ENCODE measurements at places on chromosomes 6 and 20. TPM values are rescaled to one million over a fixed set of nuclear protein-coding genes. Genes with fewer than 3 reads are reported as not detected.

- ATAC-seq: no peak
Measured at GRCh38 chr6:145813285-145814034, 1.1 kb downstream of the FBXO30 start.

DNA sequence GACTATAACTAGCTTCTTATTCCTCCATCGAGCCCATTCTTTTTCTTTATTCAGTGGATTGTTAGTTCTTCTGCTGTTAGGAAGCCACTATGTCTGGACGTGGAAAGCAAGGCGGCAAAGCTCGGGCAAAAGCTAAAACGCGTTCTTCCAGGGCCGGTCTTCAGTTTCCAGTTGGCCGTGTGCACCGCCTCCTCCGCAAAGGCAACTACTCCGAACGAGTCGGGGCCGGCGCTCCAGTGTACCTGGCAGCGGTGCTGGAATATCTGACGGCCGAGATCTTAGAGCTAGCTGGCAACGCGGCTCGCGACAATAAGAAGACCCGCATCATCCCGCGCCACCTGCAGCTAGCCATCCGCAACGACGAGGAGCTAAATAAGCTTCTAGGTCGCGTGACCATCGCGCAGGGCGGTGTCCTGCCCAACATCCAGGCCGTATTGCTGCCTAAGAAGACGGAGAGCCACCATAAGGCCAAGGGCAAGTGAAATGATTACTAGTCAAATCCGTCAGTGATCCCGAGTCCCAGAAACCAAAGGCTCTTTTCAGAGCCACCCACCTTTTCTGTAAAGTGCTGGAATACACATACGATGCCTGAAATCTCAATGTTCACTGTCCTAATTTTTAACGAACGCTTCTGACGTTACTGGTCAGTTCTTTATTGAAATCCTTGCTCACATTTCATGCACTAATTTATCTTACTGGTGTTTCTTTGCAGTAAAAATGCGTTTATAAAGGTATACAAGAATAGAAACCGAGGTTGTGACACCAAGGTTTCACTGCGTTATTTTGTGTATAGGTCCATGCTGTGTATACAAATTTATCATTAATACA is 129.9 kb downstream of the HFE start:
- peak; percentile 70 for ATAC-seq

DNA sequence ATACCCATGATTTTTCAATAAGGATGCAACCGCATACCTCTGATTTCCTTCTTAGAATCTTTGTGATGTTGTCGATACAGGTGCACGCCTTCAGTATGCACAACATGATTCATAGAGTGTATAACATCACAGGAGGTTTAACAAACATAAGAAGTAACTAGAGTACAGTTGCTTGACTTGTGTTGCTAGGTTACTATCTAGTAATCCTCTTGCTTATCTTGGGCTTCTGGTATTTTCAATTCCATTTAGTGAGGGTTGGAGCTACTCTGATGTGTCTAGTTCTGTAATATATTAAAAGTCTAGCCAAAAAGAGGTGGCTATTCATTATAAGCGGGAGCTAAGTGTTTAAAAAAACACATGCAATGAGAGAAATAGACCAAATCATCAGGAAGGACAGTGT is 85.5 kb upstream of the TENT5A start:
- ATAC-seq: no peak

DNA sequence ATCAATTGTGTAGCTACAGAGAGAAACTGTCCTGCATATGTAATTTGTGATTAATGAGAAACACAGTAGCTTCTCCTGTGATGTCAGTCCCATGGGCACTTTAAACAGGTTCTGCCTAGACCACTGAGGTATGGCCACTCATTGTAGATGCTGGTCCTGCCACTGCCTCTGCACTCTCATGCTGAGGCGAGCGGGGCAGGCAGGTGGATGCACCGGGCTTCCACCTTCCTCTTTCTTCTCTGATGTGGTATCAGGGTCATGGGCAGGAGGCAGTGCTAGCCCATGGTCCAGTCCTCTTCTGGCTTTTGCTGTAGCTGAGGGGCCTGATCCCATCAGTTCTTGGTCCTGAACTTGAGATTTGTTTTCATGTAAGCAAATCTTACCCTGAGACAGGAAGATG is 58.7 kb downstream of the ADGB start:
- ATAC-seq: no peak

DNA sequence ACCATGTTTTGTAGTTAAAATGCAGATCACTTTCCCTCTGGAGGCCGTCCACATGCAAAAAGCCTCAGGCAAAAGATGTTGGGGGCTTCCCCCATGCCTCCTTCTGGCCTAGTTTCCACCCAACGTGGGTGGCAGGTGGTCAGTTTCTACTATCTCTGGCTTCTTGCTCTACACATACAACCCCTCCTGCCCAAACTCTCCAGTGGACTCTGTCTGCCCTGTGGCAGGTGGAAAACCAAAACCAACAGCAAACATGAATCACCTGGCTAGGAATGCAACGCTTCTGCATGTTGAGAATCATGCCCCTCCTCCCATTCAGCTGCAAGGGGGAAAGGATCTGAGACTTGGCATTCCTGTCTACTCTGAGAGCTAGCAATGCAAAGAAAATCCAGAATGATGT is 94.8 kb downstream of the MBOAT1 start:
- ATAC-seq: peak; percentile 48

SAMD5 gene
- total RNA-seq: 6.5 TPM

GRCh38 chr6:35300848-35301247 is 3.2 kb downstream of the DEF6 start:
- no peak for ATAC-seq

SYCP2L gene
- not detected for total RNA-seq

RSPH4A gene
- total RNA-seq: not detected

GRCh38 chr6:90295854-90296340 is 746 bp downstream of the BACH2 start:
- peak; percentile 71 for ATAC-seq

GRCh38 chr6:88302769-88303225 is 136.7 kb upstream of the CNR1 start:
- no peak for ATAC-seq

DNA sequence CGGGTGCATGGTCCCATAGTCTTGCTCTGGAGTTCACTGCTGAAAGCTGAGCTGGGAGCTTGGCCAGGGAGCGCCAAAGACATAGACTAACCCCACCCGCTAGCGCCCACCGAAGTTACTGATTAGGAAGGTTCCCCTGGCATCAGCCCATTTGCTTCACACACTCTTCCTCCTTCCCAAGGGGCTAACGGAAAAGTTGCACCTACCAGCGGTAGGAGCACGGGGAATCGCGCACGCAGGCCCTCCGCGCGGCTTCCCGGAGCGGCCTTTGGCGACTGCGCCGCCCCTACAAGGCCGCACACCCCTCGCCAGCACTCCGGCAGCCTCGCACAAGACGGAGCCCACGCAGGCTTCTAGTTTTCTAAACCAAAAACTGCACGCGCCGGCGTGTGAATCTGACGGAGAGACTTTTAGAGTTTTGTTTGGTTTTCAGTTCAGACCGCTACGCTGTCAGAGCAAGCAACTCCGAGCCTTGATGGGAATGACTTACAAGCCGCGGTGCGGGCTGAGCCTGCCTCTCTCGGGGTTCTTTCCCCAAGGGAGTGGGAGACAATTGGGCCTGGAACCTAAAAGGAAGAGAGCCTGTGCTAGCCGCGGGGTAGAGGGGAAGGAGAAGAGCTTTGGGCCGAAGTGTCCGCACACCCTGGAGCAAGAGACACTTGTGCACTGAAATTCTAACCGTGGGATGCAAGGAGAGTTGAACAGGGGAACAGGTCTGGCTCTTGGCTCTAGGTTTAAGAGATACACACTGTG is 891 bp upstream of the POU3F2 start:
- no peak for ATAC-seq

SLC52A3 gene
- 6.7 TPM for total RNA-seq

- ATAC-seq: no peak
Measured at GRCh38 chr6:108565091-108565766, 4.5 kb downstream of the FOXO3 start.

RBM12 gene
- 58.0 TPM for total RNA-seq

DNA sequence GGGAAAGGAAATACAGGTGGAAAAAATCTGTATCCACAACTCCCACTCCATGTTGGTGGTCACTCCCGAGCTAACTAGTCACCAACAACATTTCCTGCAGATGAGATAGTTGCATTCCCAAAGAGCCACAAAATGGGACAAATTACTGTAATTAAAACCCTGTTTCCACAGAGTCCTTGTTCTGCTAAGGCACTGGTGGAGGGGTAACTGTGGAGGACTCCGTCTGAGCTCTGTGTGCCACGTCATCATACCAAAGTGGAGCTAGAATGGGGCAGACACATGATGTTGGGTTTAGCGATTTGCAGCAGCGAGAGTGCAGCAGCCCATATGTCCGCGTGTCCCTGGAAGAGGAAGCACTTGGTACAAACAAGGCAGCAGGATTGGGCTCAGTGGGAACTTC is 172.5 kb upstream of the KCNK16 start:
- ATAC-seq: no peak

DNA sequence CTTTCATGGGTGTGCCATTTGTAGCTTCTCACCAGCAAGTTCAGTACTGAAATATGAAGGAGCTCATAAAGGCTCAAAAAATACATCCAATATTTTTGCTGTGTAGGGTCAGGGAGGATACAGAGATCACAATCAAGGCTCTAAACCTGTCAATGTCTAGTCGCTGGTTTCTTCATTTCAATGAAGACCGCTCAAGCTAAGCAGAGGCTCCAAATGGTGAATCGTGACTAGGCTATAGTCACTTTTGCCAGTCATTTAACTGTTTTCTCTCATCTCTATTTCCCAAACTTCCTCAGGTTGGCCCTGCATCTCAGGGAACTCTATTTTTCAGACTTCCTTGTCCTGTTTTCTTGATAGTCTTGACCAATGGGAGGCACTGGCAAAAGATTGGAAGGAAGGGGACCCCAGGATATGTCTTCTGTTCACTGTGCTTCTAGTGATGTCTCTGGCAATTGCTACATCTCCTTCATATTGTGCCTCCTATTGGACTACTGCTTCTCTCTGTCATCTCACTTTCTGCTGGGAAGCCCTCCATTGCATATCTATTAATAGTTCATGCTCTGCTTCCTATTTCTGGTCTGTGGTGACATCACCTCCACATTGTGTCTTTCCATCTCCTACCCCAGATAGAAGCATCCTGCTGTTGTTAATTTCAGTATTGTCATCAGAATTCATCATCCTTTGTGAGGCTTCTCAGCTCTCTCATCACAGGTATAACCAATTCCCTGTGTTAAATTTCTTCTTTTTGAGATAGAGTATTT is 87.7 kb upstream of the FAM184A start:
- no peak for ATAC-seq

DNA sequence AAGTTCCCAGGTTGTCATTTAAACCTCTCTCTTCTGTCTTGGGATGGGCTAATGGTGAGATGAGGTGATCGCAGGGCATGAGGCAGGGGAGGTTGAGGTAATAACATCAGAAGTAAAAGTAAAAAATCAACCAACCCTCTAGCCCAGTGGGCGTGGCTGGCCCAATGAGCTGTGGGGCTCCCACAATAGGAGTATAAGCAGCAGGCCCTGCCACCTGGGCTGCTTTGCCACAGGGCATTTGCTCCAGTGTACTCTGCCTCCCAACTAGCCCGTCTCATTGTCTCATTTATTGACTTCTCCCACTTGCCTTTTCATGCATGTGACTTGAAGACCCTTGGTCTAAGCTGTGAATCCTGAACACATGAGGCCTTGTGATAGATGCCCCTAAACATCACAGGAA is 62.8 kb downstream of the PHACTR3 start:
- ATAC-seq: no peak

GRCh38 chr6:20811109-20811761 is 277.0 kb downstream of the CDKAL1 start:
- ATAC-seq: peak; percentile 75

GRCh38 chr6:54813892-54814291 is 32.7 kb upstream of the FAM83B start:
- ATAC-seq: peak; percentile 55

- ATAC-seq: peak; percentile 97
Measured at GRCh38 chr6:134517145-134517658, 199.3 kb upstream of the SGK1 start.

GPR6 gene
- not detected for total RNA-seq

All from esophagus mucosa (tissue), 1 donor.